ENCODE measurements at places on chromosomes 12 and 14.

DNA sequence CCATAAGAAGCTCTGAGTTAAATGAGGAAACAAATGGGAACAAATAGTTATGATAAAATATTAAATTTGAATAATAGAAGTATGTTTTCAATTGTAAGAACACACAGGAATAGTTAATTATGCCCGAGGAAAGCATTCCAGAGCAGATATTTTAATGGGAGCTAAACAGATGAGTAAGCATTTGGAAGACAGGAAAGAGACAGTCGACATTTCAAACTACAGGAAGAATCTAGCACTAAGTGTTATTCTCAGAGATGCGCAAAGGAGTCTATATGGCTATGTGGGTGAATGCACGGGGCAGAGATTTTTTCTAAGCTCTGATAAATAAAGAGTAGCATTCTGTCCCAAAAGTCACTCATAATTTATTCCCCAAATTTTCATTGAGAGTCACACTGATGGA lies 64.5 kb upstream of the SSTR1 start:
- no peaks in the 10 kb centered on the region for H3K36me3 ChIP-seq
- H3K4me3 ChIP-seq: no peak overlapping the region
- no peaks in the 10 kb centered on the region for H3K27me3 ChIP-seq
- H3K4me1 ChIP-seq: peaks cover 4% of the 10 kb centered on the region

- no peak overlapping the region for H3K4me3 ChIP-seq
- no peaks in the 10 kb centered on the region for H3K27me3 ChIP-seq
- no peak overlapping the region for H3K27ac ChIP-seq
- DNase-seq: no peak
Measured at GRCh38 chr12:19304149-19304750, 135.0 kb upstream of the AEBP2 start.

DNA sequence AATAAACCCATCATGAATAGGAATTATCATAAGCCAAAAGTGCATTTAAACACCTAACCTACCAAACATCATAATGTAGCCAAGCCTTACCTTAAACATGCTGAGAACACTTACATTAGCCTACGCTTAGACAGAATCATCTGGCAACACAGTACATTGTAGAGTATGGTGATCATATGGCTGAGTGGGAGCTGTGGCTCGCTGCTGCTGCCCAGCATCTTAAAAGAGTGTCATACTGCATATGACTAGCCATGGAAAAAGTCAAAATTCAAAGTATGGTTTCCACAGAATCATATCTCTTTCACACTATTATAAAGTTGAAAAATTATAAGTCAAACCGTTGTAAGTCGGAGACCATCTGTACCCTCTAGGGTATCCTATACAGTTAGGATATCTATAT lies 32.0 kb upstream of the PRPF39 start:
- no peak overlapping the region for H3K4me3 ChIP-seq
- H3K27ac ChIP-seq: no peak overlapping the region
- H3K4me1 ChIP-seq: no peaks in the 10 kb centered on the region

DNA sequence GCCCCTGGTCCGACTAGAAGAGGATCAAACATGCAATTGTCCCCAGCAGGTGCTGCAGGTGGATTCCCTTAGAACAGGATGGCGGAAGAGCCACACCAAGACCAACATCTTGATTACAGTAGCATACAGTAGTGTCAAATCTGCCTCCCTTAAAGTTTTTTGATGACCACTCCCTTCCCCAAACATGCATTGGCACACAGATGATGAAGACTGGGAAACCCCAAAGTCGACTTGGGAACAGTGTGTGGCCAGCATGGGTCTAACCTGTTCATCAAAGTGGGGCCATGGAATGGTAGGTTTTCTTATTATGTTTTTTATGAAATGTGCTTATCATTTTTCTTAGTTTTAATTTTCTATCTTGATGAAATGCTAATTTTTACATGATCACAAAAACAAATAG lies 8.8 kb downstream of the PLXNC1 start:
- H3K4me1 ChIP-seq: no peaks in the 10 kb centered on the region
- H3K4me3 ChIP-seq: no peak overlapping the region
- DNase-seq: no peak
- no peaks in the 10 kb centered on the region for H3K36me3 ChIP-seq
- H3K27ac ChIP-seq: no peak overlapping the region

DNA sequence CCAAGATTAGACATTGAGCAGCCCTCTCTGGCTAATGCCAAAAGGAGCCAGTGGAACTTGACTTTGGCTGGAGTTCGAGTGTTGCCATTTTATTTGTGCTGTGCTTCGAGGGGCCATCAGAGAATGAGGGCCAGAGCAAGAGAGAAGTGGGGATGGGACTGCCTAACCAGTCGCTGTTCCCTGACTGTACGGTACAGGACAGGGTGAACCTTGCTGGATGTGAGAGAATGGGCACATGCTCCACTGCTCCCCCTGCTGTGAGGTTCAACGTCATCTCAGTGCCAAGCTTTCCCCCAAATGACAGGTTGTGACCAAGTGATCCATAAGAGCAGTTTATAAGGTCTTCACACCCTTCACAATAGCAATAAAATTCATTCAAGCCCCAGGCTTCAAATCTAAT lies 55.1 kb upstream of the BCL11B start:
- no peaks in the 10 kb centered on the region for H3K27me3 ChIP-seq
- DNase-seq: no peak
- H3K36me3 ChIP-seq: no peaks in the 10 kb centered on the region
- H3K4me1 ChIP-seq: no peaks in the 10 kb centered on the region

DNA sequence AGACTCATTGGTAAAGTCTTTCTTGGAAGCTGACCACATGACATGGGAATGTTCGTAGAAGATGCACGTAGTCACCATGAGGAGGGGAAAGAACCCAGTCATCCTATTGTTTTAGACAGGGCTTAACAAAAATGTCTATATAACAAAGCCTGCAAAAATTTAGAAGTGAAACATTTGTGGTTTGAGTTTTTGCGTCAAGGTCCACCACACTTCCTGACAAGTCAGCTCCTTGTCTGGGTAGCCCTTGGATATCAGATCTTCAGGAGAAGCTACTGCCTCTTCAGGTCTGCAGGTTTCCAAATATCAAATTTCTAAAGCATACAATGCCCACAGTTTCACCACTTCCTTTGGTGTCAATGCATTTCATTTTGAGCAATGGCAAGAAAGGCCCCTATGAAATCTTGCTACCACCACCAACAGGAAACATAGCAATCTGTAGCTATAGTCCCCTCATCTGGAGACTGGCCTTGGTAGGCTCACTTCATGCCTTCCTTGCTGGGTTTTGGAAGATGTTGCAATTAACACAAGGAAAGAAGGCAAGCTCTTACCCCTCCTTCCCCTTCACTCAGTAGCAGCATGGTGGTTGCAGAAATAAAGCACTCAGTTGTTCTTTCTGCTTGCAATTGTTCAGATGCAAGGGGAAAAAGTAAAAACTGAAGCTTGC lies 235.2 kb downstream of the PCNX1 start:
- H3K27me3 ChIP-seq: no peaks in the 10 kb centered on the region
- H3K36me3 ChIP-seq: no peaks in the 10 kb centered on the region
- H3K27ac ChIP-seq: no peak overlapping the region
- peak; percentile 24 for DNase-seq
- H3K4me3 ChIP-seq: no peak overlapping the region

DNA sequence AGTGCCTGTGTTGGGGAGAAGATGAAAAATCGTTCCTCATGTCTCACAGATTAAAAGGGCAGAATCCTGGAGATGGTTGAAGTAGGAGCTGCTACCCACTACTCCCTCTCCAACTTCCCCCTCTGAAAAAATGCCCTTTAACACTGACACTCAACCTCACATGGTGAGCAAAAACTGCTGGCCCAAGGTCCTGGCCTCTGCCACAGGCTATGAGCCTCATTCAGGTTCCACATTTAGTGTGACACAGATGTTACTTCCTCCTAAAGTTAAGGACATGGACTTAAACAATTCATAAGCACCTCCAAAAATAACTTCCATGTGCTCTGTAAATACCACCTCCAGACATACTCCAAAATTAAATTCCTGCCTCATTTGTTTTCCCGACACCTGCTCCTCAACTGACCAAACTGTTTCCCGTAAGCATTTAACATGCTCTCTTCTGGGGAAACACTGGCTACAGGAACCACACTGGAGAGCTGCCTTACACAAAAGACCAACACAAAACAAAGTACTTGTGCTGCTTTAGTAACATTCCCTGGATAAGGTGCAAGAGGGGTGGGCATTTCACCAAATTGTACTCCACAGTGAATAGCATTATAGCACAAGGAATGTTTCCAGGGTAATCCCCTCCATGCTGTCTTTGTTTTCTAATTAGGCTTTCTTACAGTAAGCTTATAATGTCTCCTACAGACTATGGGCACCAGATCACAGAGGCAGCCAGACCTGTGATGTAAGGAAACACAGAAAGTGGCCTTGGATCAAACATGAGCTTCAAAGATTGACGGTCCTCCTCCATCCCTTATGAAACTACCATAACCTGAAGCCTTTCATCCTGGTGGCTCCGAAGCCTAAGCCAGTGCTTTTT lies 57.0 kb downstream of the PHLDA1 start:
- no peak overlapping the region for H3K4me3 ChIP-seq
- no peak overlapping the region for H3K27ac ChIP-seq
- H3K27me3 ChIP-seq: no peaks in the 10 kb centered on the region
- H3K4me1 ChIP-seq: peaks cover 15% of the 10 kb centered on the region
- DNase-seq: peak; percentile 34

DNA sequence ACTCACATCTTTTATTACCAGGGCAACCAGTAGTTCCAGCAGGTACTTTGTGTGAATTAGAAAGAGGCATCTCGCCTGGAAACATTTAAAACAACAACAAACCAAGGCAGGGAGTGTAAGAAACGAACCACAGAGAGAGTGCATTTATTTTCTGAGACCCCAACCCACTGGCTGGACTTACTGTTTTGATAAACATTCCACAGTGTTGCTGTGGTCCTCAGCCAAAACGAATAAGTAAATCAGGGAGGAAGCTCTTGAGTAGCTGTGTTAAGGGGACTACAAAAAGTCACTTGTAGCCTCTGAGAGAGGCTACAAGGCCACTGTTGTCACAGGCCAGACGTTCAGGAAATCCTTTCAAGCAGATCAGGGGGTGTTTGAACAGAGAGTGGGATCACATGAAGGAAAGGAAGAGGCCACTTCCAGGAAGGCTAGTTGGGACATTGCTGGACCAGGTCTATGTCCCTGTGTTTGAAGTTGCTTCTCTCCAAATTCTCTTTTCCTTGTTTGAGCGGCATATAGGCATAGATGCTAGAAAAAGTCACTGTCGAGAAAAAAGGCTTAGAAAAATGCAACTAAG lies 33.8 kb downstream of the DMAC2L start:
- no peaks in the 10 kb centered on the region for H3K36me3 ChIP-seq
- no peaks in the 10 kb centered on the region for H3K27me3 ChIP-seq
- no peak overlapping the region for H3K4me3 ChIP-seq
- no peaks in the 10 kb centered on the region for H3K4me1 ChIP-seq
- no peak overlapping the region for H3K27ac ChIP-seq
- no peak for DNase-seq

DNA sequence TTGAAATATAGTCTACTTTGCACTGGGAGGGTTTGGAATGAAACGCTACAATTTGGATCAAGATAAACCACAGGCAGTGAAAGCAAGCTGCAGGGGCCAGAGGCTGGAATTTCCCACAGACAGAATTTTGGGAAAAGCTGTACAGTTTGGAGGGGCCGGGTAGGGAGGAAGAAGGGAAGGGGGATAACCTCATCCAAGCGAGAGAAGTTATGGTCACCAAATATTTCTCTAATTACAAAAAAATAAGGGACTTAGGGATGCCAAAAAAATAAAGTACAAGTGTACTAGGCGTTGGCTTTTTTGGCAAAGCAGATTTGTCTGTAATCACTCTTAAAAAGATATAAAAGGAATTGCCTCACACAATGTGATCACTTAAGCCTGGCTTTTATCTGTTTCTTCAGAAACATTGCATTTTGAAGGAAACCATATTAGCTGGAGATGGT lies 31.2 kb upstream of the ADGRD1 start:
- no peaks in the 10 kb centered on the region for H3K36me3 ChIP-seq
- H3K4me3 ChIP-seq: no peak overlapping the region
- H3K4me1 ChIP-seq: no peaks in the 10 kb centered on the region
- no peak overlapping the region for H3K27ac ChIP-seq

- DNase-seq: peak; percentile 40
- H3K4me3 ChIP-seq: no peak overlapping the region
- no peaks in the 10 kb centered on the region for H3K4me1 ChIP-seq
- no peak overlapping the region for H3K27ac ChIP-seq
- no peaks in the 10 kb centered on the region for H3K27me3 ChIP-seq
- H3K36me3 ChIP-seq: no peaks in the 10 kb centered on the region
Measured at GRCh38 chr12:39095636-39096330, 190.4 kb upstream of the CPNE8 start.

DNA sequence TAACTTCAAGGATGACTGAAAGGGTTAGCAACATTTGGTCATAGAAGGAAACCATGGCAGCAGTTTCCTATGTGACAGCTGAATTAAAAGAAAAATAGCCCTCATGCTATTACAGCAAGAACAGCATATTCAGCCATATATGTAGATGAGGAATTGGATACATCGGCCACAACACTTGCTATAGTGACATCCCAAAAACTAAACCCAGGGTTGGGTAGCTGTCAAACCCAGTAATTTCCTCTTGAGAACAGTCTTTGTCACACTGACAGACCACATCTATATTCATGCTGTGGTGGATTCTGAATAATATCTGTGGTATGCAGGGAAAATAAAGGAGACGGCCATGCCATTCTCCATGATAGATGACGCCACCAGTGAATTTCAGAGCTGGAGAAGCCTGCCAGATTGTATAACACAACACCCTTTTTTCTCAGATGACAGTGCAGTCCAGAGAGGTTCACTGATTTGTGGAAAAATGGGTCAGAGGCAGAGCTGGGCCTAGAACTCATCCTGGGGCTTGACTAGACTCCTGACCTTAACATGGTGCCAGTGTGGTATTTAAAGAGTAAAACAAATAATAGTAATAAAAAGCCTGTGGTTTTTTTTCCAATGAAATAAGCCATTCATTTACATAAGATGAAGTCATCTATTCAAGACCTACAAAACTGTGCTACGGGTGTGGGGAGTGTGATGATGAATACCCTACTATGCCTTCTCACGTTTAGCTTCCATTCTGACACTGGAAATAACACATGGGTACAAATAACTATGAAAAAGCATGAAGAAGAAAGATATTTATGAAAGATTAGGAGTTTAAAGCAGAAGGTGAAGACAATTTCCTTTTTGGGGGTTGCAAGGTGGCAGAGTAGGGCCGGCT lies 32.3 kb downstream of the EFCAB11 start:
- H3K27me3 ChIP-seq: no peaks in the 10 kb centered on the region
- no peaks in the 10 kb centered on the region for H3K36me3 ChIP-seq
- DNase-seq: no peak
- no peaks in the 10 kb centered on the region for H3K4me1 ChIP-seq
- no peak overlapping the region for H3K4me3 ChIP-seq

DNA sequence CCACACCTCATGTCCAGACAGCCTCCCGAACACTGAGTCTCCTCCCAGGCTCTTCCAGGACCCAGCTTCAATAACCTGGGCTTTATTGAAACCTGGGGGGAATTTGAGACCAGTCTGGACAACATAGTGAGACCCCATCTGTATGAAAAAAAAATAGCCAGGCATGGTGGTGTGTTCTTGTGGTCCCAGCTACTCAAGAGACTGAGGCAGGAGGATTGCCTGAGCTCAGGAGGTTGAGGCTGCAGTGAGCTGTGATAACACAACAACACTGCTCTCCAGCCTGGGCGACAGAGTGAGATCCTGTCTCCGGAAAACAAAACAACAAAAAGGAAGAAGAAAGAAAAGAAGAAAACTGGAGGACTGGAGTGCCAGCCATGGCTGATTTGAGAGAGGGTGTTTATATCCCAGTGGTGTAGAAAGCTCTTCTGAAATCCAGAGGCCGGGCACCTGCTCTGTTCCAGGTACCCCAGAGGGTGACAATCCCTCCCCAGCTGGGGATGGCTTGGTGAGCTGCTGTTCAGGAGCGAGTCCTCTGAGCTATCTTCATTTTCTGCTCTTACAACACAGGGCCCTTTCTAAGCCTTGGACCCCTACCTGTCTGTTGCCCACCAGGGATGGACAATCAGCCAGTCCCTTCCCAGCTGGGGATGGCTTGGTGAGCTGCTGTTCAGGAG lies 6.0 kb upstream of the PGF start:
- no peak overlapping the region for H3K4me3 ChIP-seq
- no peaks in the 10 kb centered on the region for H3K36me3 ChIP-seq
- H3K27me3 ChIP-seq: no peaks in the 10 kb centered on the region
- no peaks in the 10 kb centered on the region for H3K4me1 ChIP-seq
